ENCODE measurements at places on chromosomes 5 and 9.

DNA sequence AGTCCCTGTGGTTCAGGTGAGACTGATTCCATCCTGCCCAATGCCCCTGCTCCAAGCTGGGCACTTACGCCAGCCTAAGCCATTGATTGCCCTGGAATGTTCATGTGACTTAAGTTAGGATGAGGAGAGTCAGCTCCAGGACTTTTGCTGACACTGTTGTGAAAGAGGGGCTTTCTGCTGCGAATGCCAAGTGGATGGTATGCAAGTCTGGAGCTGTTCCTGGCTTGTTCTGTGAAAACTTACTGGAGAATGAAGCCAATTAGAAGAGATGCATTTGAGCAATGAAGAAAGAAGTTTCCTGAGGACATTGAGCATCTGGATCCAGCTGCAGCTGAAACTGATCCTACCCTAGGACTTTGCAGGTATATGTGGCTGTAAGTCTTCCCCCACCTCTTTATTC lies 61.2 kb upstream of the ZFR start:
- DNase-seq, result no peak

DNA sequence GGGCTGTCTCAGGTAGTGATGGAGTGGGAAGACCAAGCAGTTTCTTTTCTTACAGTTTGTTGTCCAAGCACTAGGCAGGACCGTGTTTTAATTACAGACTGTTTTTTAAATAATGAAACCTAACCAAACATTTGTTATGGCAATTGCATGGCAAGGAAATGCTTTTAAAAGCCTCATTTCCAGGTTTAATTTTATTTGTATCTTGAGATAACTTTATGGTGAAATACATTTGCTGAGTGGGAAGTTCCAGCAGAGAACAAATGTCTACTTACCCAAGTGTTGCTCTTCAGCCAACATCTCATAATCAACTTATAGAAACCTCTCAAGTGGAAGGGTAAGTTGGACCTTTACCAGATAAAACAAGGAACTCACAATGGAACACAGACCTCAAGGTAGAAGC lies 11.8 kb upstream of the LHFPL2 start:
- no peak for DNase-seq

DNA sequence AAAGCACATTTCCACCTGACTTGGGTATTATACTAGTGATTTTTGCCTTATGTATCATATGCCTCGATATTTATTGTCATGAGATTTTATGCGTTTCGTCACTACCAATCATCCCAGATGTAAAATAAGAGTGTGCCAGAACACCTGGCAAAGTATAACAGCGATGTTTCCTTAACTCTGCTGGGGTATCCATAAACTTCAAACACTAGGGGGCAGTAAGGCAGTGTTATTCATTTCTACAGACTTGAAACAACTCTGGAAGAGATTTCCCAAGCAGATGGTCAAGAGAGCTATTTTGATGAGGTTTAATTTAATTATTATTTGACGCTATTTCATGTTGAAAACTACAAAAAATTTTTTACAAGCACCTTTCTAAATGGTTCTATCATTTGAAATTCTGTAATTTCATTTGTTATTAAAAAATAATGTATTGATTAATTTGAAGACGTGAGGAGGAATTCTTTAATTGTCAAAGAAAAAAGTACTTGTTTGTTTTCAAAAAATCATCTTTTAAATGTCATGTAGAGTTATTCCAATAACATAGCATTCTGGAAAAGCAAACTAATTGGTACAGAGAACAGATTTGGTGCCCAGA lies 388.5 kb upstream of the CTNND2 start:
- DNase-seq, result no peak

DNA sequence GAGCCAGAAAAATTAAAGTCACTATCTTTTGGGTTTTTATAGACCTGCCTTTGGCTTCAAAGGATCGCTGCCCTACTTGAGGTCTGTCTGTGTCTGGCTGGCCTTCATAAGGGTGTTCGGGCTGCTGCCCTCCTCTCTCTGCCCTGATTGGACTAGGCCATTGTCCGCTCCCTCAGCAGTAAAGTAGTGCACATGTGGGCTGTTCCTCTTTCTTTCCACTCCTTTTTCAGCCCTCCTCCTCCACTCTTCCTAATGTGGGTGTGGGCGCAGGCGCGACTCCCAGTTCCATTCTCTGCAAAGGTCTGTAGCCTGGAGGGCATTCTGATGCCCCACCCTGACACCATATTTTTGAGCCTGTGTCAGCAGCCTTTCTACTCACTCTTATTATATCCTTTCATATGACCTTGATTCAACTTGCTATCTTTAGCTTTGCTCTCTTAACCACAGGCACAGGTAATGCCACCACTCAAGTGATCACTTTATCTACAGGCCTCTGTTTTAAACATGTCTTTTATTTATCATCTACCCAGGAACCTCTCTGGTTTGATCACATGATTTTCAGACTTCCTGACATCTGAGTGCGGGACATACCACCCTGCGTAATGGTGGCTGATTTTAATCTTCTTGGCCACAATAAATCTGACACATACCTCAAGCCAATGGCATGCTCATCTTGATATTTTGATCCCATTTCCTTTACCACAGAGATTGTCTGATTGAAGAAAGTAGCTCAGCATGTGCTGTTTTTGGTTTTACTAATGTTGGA lies 144.5 kb downstream of the AOPEP start:
- DNase-seq, result no peak

- no peak for DNase-seq
These were observed 304.6 kb upstream of the DMRT1 start for GRCh38 chr9:536597-537511.

- no peak for DNase-seq
These were observed 56.4 kb downstream of the ZNF883 start for GRCh38 chr9:112955550-112955949.

DNA sequence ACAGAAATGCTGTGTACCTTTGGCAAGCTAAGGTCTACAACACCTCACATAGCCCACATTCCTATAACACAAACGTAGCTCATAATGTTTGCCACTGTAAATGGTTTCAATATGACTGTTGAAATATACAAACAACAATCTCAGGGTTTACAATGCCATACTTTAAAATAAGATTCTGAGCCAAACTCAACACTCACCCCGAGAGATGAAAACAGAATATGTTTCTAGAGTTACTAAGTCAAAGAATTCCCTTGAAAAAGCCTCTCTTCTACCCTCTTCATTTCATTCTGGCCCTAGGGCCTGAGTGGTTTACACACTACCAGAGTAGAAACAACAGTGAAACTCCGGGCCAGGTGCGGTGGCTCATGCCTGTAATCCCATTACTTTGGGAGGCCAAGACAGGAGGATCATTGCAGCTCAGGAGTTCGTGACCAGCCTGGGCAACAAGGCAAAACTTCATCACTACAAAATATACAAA lies 72.6 kb downstream of the MYO10 start:
- DNase-seq, result no peak

GRCh38 chr5:76556511-76557221 lies 66.5 kb downstream of the F2RL2 start:
- DNase-seq, result no peak

DNA sequence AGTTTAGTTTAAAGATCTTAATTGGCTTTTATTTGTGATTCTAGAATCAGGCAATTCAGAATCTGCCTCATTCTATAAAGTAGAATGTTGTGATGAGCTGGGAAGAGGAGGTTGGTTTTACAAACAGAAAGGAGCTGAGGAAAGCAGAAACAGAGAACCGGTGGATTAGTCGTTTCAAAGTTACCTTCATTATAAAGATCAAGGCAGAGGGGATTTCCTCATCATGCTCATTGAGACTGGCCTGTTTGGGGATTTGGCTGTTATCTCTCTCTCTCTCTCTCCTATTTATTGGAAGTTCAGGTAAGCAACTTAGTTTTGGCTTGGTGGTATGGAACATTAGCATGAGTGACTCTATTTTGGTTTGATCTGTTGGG lies 134.0 kb downstream of the GCNT1 start:
- no peak for DNase-seq

DNA sequence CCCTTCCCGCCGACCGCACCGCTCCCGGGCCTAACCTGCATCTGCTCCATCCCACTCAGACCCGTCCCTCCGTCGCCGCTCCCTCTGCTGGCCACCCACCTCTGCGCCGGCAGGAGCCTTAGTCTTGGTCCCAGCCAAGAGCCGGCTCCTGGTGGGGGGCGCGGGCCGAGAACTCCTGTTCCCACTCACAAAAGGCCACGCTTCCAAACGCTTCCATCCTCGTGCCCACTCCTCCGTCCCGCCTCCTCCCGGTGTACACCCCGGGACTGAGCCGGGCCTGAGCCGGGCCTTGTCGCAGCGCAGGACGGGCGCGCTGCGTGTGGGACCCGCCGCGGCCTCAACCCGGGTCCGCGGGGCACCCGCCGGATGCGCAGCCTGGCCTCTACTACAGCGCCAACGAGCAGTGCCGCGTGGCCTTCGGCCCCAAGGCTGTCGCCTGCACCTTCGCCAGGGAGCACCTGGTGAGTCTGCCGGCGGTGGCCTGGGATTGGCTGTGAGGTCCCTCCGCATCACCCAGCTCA lies 7.5 kb downstream of the ADAMTS13 start:
- no peak for DNase-seq

GRCh38 chr5:56616454-56617160 lies 198.7 kb upstream of the MAP3K1 start:
- peak; percentile 68 for DNase-seq

DNA sequence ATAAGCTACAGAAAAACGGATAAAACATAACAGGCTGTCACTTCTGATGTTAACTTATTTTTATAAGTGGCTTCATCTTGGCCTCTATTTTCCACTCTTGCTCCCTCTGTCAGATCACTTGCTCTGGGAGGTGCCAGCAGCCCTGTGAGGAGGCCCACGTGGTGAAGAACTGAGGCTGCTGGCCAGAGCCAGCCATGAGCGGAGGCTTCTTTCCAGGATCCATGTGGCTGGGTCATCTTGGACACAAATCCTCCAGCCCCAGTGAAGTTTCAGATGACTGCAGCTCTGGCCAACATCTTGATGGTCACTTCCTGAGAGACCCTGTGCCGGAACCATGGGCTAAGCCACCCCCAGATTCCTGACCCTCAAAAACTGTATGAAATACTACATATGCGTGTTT lies 7.5 kb upstream of the CMBL start:
- DNase-seq, result no peak

GRCh38 chr9:8366161-8366926 lies 566.8 kb upstream of the DMAC1 start:
- no peak for DNase-seq

GRCh38 chr5:95841914-95842812 lies 19.6 kb upstream of the GLRX start:
- DNase-seq, result no peak

GRCh38 chr5:51202161-51202560 lies 181.1 kb upstream of the ISL1 start:
- DNase-seq, result no peak

GRCh38 chr5:58191443-58191842 lies 268.4 kb downstream of the PLK2 start:
- DNase-seq, result no peak

- no peak for DNase-seq
These were observed 75.7 kb upstream of the SAP30L start for GRCh38 chr5:154370119-154370518.
